ENCODE measurements at places on chromosomes 3 and 15.

DNA sequence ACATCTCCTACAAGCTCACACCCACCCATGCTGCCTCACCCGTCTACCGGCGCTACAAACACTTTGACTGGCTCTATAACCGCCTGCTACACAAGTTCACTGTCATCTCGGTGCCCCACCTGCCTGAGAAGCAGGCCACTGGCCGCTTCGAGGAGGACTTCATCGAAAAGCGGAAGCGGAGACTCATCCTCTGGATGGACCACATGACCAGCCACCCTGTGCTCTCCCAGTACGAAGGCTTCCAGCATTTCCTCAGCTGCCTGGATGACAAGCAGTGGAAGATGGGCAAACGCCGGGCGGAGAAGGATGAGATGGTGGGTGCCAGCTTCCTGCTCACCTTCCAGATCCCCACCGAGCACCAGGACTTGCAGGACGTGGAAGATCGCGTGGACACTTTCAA, 2.1 kb downstream of the SNX33 start:
- no peak for DNase-seq

DNA sequence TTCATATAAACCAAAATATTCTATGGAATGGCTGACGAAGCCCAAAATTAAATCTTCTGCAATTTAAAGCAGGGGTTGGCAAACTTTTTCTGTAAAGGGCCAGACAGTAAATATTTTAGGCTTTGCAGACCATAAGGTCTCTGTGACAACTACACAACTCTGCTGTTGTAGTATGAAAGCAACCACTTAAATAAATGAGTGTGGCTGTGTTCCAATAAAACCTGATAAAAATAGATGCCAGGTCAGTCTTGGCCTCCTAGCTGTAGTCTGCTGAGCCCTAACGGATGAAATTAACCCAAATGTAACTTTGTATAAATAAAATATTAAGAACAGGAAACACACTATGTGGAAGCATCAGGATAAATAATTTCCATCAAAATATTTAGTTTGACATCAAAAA, 104.2 kb downstream of the FBXL22 start:
- DNase-seq = no peak

- no peak for DNase-seq
These were observed 11.1 kb downstream of the ABHD17C start for GRCh38 chr15:80706161-80706560.

GRCh38 chr3:14127516-14128161, 2.8 kb downstream of the TMEM43 start:
- DNase-seq = no peak

DNA sequence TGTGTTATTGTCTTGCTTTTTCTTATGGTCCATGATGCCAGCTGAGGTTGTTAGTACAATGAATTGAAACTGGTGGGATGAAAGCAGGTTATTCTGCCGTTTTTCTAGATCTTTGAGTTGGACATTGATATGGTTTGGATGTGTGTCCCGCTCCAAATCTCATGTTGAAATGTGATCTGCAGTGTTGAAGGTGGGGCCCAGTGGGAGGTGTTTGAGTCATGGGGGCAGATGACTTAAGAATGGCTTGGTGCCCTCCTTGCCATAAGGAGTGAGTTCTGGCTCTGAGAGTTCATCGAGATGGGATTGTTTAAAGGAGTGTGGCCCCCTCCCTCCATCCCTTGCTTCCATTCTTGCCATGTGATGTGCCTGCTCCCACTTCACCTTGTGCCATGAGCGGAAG, 80.3 kb upstream of the PIAS1 start:
- DNase-seq = no peak

- no peak for DNase-seq
These were observed 56.3 kb downstream of the PPM1L start for GRCh38 chr3:160812304-160812703.

DNA sequence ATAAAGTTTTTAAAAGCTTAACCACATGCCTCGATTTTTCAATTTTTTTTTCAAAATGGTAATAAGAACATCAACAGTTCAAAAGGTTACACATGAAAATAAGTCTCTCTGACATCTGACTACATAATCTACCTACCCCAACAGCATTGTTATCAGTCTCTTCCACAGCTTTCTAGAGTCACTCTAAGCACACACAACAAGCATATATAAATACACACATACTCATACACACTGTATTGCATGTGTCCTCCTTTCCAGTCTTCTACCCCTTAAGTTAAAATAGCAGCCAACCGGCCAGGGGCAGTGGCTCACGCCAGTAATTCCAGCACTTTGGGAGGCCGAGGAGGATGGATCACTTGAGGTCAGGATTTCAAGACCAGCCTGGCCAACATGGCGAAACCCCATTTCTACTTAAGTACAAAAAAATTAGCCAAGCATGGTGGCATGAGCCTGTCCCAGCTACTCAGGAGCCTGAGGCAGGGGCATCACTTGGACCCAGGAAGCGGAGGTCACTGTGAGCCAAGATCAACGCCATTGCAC, 12.2 kb downstream of the TBL1XR1 start:
- no peak for DNase-seq

- DNase-seq = no peak
These were observed 14.5 kb downstream of the SEMA3G start for GRCh38 chr3:52430416-52430810.

Data from activated CD4-positive, alpha-beta T cell treated with anti-CD3 and anti-CD28 coated beads, Interleukin-2, amount 50 U/mL, for 1 hour (primary cell).